Osteoblast (primary cell): ENCODE measurements at places on chromosomes 11 and 22.

DNA sequence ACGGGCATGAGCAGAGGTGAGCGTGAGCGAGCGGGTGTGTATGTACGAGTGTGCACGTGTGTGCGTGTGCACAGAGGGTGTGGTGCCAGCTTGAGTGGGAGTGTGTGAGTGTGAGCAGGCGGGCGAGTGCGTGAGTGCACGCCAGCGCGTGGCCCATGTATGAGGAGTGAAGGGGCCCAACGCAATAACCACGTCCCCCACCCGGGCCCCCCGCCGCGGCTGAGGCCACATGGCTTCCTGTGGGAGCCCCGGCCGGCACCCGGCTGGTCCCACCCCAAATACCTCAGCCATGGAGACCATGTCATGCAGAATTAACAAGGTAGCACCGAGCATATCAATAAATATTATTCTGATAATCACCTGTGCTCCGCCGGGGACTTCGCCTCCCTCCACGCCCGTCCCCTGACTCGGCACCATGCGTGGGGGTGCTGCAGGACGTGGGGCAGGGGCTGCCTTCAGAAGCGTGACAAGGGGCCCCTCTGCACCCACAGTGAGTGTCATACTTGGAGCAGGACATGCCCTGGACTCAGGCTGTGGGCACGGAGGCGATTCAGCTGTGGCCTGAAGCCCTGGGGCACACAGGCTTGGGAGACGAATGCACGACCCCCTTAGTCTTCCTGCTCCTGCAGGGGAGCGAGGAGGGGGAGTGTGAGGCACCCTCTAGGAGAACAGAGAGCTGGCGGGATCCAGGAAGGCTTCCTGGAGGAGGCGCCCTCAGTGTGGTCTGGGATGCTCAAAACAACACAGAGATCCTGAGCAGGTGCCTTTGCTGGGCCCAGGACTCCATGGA lies 5.6 kb upstream of the TRABD start:
- no peak overlapping the region for H3K27ac ChIP-seq
- H3K4me3 ChIP-seq, result no peak overlapping the region
- no peaks in the 10 kb centered on the region for H3K36me3 ChIP-seq
- peak; percentile 74 for DNase-seq
- H3K27me3 ChIP-seq, result no peaks in the 10 kb centered on the region

- peak; percentile 35 for DNase-seq
- H3K4me3 ChIP-seq, result no peak overlapping the region
- H3K4me1 ChIP-seq, result no peaks in the 10 kb centered on the region
- H3K36me3 ChIP-seq, result no peaks in the 10 kb centered on the region
- H3K27ac ChIP-seq, result no peak overlapping the region
These were observed 52.5 kb downstream of the BTG4 start for GRCh38 chr11:111459506-111460270.

DNA sequence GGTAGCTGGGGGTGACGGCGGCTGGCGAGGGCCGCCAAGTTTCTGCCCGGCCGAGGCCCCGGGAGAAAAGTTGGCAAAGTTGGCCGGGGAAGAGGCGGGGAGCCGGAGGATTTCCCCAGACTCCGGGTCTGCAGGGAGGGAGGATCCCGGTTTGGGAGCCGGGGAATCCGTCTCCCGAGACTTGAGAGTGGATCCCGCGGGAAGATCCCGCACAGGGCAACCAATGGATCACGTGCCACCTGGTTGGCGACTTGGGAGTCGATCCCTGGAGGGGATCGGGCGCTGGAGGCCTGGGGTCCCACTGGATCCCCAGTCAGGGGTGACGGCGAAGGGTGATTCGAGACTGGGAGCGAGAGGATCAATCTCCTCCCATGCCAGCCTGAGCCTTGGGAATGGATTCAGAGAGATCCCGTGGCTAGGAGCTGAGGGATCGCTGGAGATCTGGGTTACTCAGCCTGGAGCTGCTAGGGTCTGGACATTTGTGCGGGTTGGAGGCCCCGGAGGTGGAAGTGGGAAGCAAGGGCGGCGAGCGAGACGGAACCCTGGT lies 394 bp downstream of the KIAA1671 start:
- H3K36me3 ChIP-seq, result no peaks in the 10 kb centered on the region
- H3K4me1 ChIP-seq, result peaks cover 22% of the 10 kb centered on the region
- H3K4me3 ChIP-seq, result peak overlapping the region; percentile 95
- H3K27me3 ChIP-seq, result no peaks in the 10 kb centered on the region
- DNase-seq, result peak; percentile 98
- peak overlapping the region; percentile 88 for H3K27ac ChIP-seq

DNA sequence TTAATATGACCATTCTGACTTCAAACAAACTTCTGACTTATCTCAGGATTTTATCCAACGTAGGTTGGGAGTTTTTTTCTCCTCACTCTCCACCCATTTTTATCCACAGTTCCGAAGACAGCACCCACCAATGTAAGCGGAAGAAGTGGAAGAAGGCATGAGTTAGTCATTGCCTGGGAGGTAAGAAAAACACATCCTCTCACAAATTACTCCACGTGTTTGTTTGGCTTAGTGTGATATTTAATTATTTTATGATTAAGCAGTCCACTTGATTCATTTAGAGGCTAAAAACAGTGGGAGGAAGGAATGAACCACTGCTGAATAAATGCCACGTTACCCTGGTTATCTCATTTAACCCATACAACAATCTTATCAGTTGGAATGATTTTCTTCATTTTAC lies 389.6 kb upstream of the ARHGAP42 start:
- DNase-seq, result no peak
- no peak overlapping the region for H3K4me3 ChIP-seq
- H3K36me3 ChIP-seq, result no peaks in the 10 kb centered on the region
- H3K27ac ChIP-seq, result no peak overlapping the region
- no peaks in the 10 kb centered on the region for H3K27me3 ChIP-seq

GRCh38 chr11:726278-727220 lies 20.5 kb downstream of the EPS8L2 start:
- H3K36me3 ChIP-seq, result no peaks in the 10 kb centered on the region
- no peak overlapping the region for H3K27ac ChIP-seq
- H3K4me1 ChIP-seq, result peaks cover 18% of the 10 kb centered on the region
- H3K4me3 ChIP-seq, result no peak overlapping the region

DNA sequence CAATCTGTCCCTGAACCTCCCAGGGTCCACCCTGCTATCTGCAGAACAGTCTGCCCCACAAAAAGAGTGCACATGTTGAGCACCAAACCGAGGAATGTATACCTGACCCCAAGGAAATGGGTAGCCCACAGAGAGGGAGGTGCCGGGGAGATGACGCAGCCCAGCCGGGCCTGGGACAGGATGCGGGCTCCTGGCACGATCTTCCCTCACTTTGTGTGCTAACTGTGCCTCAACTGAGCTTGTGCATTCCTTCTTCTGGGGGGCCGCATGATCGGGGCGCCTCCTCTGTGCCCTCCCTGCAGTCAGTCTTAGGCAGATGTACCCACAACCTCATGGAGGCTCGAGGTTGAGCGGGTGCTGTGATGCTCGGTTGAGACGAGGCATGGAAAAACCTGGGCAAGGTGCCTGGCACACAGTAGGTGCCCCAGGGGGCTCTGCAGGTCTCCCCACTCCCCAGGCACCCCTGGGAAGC lies 2.4 kb downstream of the GAS2L1 start:
- peak overlapping the region; percentile 25 for H3K4me3 ChIP-seq
- H3K36me3 ChIP-seq, result no peaks in the 10 kb centered on the region
- H3K27me3 ChIP-seq, result peaks cover 8% of the 10 kb centered on the region
- peak overlapping the region; percentile 78 for H3K27ac ChIP-seq
- H3K4me1 ChIP-seq, result peaks cover 37% of the 10 kb centered on the region

GRCh38 chr22:28208036-28208435 lies 289.0 kb upstream of the PITPNB start:
- H3K27me3 ChIP-seq, result no peaks in the 10 kb centered on the region
- H3K4me1 ChIP-seq, result peaks cover 13% of the 10 kb centered on the region
- H3K36me3 ChIP-seq, result no peaks in the 10 kb centered on the region
- no peak overlapping the region for H3K27ac ChIP-seq

- H3K36me3 ChIP-seq, result no peaks in the 10 kb centered on the region
- H3K27ac ChIP-seq, result peak overlapping the region; percentile 94
- H3K4me1 ChIP-seq, result peaks cover 23% of the 10 kb centered on the region
These were observed 17.8 kb upstream of the KCTD14 start for GRCh38 chr11:78040691-78041379.

DNA sequence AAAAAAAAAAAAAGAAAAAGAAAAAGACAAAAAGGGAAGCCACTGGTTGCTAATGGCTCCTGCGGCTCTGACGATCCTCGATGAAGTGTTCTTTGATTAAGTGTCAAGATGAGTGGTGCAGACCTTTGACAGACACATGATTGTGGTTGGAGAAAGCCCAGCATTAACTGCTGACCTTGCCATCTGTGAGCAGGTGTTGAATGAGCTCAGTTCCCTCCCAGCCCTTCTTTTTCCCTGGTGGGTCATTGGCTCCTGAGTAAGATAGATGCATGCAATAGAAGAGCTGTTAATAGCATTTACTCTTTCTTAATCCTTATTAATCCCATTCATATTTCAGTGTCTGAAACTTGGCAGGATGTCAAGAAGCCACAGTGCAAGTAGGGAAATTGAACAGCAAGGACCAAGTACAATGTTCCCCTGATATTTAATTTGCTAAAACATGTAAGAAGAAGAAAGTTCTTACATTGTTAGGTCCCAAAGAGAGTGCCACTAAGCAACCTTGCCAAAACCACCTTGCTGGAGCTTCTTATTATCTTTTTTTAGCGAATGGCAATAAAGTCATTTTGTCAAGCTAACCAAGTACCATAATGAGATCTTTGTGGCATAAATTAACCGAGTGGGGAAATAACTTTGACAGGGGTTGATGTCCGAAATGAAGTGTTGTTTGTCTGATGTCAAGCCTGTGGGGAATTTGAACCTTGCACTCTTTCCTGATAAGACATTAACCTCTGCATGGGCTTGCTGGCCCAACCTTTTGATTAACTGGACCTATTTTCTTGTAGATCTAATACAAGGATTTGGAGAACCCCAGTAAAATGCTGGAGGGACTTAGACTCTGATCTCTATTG lies 113.7 kb downstream of the PTPRJ start:
- peaks cover 9% of the 10 kb centered on the region for H3K4me1 ChIP-seq
- H3K27me3 ChIP-seq, result no peaks in the 10 kb centered on the region
- H3K4me3 ChIP-seq, result no peak overlapping the region
- no peak for DNase-seq
- no peak overlapping the region for H3K27ac ChIP-seq

- H3K4me3 ChIP-seq, result no peak overlapping the region
- H3K36me3 ChIP-seq, result peaks cover 16% of the 10 kb centered on the region
- DNase-seq, result peak; percentile 87
- no peak overlapping the region for H3K27ac ChIP-seq
These were observed 17.1 kb downstream of the LTO1 start for GRCh38 chr11:69657911-69658625.

DNA sequence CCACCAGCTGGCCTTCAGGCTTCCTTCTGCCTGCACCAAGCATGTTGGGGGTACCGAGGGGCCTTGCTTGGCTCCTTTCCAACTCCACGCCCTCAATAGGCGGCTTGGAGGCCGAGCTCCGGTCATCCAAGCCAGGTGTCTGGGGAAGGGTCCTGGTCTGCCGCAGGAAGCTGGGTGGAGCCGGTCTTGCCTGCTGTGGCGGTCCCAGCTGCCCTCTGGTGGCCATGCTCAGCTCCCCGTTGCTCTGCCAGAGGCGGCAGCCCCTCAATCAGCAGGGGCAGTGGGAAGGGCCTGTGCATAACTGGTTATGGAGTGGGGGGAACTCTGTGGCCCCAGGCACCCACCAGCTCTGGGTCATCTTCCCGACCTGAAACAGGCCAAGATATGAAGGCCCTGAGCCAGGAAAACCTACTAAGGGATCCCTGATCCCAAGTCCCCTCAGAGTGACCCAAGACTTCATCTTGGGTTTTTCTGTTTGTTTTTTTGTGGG lies 3.2 kb downstream of the ARVCF start:
- peak; percentile 97 for DNase-seq
- peaks cover 4% of the 10 kb centered on the region for H3K4me1 ChIP-seq
- H3K27ac ChIP-seq, result no peak overlapping the region
- no peak overlapping the region for H3K4me3 ChIP-seq

DNA sequence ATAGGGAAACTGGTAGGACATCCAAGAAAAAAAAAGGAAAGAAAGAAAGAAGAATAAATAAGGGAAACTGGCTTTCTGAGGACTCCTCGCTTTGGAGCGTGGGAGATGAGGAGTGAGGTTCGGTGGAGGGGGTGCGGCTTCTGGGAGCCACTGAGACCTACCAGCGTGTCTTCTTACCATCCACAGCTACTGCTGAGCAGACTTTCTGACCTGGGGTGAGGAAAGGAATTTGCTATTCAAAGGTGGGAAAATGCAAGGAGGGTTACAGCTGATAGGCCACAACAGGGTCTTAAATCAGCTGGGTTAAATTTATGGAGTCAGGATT lies 488 bp upstream of the SELENOM start:
- H3K36me3 ChIP-seq, result peaks cover 29% of the 10 kb centered on the region
- peak overlapping the region; percentile 71 for H3K4me3 ChIP-seq
- DNase-seq, result no peak
- H3K4me1 ChIP-seq, result peaks cover 27% of the 10 kb centered on the region
- H3K27me3 ChIP-seq, result no peaks in the 10 kb centered on the region

- no peak overlapping the region for H3K27ac ChIP-seq
- no peaks in the 10 kb centered on the region for H3K36me3 ChIP-seq
- no peak overlapping the region for H3K4me3 ChIP-seq
- peaks cover 6% of the 10 kb centered on the region for H3K4me1 ChIP-seq
- H3K27me3 ChIP-seq, result no peaks in the 10 kb centered on the region
These were observed 25.6 kb upstream of the RRM1 start for GRCh38 chr11:4068962-4069361.

GRCh38 chr11:120912504-120912903 lies 111.4 kb upstream of the TBCEL start:
- H3K27me3 ChIP-seq, result no peaks in the 10 kb centered on the region
- no peak overlapping the region for H3K27ac ChIP-seq
- no peaks in the 10 kb centered on the region for H3K36me3 ChIP-seq

DNA sequence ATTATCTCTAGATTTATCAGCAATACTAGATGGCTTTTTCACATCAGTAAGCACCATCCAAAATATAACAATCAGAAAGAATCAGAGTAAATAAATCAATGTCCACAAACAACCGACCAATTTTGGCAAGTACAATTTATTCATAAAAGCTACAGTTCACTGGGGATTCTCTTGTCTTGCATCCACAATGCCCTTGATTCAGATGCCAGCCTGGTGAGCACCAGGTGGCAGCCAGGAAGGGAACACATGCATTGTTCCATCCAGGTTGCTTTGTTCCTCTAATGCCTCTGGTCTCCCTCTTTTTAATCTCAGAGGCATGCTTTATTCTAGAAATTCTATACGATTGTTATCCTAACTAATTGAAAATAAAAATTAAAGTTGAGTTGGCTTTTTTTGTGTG lies 242.1 kb upstream of the KIRREL3 start:
- H3K27ac ChIP-seq, result no peak overlapping the region
- DNase-seq, result no peak
- no peaks in the 10 kb centered on the region for H3K36me3 ChIP-seq
- H3K27me3 ChIP-seq, result no peaks in the 10 kb centered on the region
